ENCODE measurements at places on chromosomes 16 and 17. TPM values are rescaled to one million over a fixed set of nuclear protein-coding genes. Genes with fewer than 3 reads are reported as not detected.

TMEM204 gene
- 66.3 TPM for total RNA-seq

NPIPA5 gene
- 1.7 TPM for total RNA-seq

PRR35 gene
- total RNA-seq, result not detected

GIT1 gene
- 116 TPM for total RNA-seq

BRD7 gene
- 112 TPM for total RNA-seq

SLC26A11 gene
- total RNA-seq, result 50.1 TPM

GJC1 gene
- total RNA-seq, result 36.5 TPM

DPEP3 gene
- not detected for total RNA-seq

SSTR5 gene
- not detected for total RNA-seq

ZNF423 gene
- total RNA-seq, result 44.8 TPM

CSH1 gene
- not detected for total RNA-seq

TAOK2 gene
- 178 TPM for total RNA-seq

KRTAP4-6 gene
- not detected for total RNA-seq

MXRA7 gene
- 51.6 TPM for total RNA-seq

AOC3 gene
- 36.5 TPM for total RNA-seq

FZD2 gene
- 12.9 TPM for total RNA-seq

CHD9NB gene
- total RNA-seq, result 2.0 TPM
